ENCODE measurements at places on chromosomes 3 and 15.

GRCh38 chr15:44813231-44813630 is 76.9 kb downstream of the TRIM69 start:
- DNase-seq: no peak

DNA sequence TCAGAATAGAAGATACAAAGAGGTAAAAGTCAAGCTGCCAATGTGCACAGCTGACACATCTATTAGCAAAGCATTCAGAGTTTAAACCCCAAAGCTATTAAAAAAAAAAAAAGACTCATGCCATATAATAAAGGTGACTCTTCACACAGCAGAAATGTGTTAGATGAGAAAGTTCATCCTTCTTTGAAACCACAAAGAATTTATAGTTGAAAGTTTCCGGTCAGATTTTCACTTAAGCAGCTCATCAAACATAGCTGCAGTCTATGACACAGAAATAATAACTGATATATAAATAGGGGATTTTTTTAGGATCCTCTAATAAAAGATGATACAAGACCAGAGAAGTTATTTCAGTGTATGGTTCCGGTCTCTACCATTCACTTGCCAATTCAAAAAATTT is 76.6 kb downstream of the WWTR1 start:
- no peak for DNase-seq

- peak; percentile 56 for DNase-seq
These were observed 1.1 kb downstream of the TM6SF1 start for GRCh38 chr15:83108266-83109219.

DNA sequence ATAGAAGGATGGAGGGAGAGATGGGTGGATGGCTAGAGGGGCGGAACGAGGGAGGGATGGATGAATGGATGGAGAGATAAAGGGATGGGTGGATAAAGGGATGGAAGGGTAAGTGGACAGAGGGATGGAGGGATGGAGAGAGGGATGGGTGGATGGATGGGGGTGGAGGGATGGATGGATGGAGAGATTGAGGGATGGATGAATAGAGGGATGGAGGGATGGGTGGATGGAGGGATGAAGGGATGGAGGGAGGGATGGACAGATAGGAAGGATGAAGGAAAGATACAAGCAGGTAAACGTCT is 313.3 kb downstream of the UACA start:
- DNase-seq: no peak

- DNase-seq: no peak
These were observed 7.3 kb downstream of the VGLL4 start for GRCh38 chr3:11636394-11636770.

GRCh38 chr15:27782125-27782524 is 317.0 kb downstream of the OCA2 start:
- DNase-seq: no peak

DNA sequence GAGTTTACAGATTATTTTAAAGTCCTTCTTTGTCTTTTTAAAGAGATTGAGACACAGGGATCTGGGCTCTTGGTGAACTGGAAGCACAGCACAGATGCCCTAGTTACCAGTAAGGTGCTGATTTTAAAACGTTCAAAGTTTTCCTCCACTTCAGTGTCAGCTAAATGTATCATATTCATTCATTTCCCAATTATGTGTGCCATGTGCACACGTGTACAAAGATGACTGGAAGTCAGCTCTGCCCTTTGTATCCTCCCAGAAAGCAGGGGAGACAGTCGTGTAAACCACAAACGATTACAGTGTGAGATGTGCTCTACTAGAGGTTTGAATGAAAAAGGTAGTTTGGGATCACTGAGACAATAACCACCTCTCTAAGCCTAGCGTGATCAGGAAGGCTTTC is 730 bp downstream of the ZKSCAN7 start:
- DNase-seq: no peak

- no peak for DNase-seq
These were observed 1.8 kb upstream of the GSK3B start for GRCh38 chr3:120095979-120096426.

GRCh38 chr3:141248064-141248463 is 16.4 kb downstream of the PXYLP1 start:
- DNase-seq: no peak

- DNase-seq: peak; percentile 33
These were observed 462 bp downstream of the EDEM1 start for GRCh38 chr3:5187920-5188418.

- DNase-seq: no peak
These were observed 17.5 kb upstream of the APEH start for GRCh38 chr3:49656541-49657112.

- peak; percentile 62 for DNase-seq
These were observed 860 bp downstream of the RASA2 start for GRCh38 chr3:141487521-141488252.

- no peak for DNase-seq
These were observed 25.7 kb downstream of the DNAH12 start for GRCh38 chr3:57518276-57518915.

DNA sequence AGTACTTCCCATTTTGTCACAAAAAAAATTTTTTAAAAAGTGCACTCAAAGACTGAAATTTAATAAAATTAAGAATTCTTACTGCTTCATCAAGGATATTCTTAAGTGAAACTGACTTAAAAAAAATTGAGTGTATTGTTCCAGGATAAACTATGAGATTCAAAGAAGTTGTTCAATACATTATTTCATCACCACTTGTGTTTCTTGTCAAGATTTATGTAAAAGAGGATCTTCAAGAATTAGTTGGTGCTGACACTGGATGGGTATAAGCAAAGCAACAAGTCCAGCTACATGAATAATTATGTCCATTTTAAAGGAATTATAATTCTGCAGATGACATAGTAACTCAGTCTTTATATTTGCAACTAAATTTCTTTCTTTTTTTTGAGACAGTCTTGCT is 4.3 kb upstream of the AP4E1 start:
- DNase-seq: no peak

GRCh38 chr3:186775999-186776398 is 7.4 kb upstream of the EIF4A2 start:
- DNase-seq: no peak

- no peak for DNase-seq
These were observed 42.9 kb upstream of the TSC22D2 start for GRCh38 chr3:150365132-150365604.

- DNase-seq: no peak
These were observed 64.5 kb downstream of the NEDD4 start for GRCh38 chr15:55928955-55929354.

DNA sequence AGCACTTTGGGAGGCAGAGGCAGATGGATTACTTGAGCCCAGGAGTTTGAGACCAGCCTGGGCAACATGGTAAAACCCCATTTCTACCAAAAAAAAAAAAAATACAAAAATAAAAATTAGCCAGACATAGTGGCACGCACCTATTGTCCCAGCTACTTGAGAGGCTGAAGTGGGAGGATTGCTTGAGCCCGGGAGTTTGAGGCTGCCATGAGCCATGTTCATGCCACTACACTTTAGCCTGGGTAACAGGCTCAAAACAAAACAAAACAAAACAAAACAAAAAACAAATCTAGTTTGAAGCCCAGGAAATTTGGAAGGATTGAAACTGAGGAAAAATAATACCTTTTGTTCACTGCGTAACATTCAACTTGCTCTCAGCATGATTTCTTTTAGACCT is 16.6 kb downstream of the TMOD3 start:
- DNase-seq: no peak

DNA sequence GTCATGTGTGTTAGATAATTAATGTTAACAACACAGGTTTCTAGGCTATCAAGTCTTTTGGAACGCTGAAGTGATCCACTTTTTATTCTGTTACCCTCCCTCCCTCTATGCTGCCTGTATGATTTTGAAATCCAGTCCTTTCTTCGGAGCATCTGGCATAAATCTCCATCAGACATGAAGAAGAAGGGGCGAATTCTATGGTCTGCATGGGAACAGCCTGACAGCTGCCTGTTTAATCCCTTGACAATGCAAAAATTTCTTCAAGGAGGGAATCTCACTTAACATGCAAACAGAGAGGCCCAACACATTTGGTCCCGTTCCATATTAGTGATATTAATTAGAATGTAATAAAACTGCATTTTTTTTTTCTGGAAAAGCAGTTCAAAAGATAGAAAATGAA is 145.2 kb downstream of the VGLL3 start:
- DNase-seq: no peak

DNA sequence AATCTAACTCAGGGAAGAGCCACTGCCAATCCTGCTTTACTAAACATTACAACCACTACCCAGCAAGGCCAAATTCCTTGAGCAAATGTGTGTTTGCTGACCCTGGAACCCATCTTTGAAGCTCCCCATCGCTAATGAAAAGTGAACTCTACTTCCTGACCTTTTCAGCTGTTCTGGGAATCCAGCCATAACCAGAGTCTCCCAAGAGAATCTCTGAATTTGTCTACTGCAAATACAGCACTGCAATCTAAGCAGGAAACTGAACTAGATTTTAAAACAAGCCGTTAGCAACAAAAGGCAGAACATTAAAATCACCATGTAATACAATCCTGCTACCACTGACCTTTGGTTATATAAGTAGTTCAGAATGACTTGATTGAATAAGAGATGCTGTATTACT is 309.2 kb downstream of the MAGI1 start:
- DNase-seq: no peak

DNA sequence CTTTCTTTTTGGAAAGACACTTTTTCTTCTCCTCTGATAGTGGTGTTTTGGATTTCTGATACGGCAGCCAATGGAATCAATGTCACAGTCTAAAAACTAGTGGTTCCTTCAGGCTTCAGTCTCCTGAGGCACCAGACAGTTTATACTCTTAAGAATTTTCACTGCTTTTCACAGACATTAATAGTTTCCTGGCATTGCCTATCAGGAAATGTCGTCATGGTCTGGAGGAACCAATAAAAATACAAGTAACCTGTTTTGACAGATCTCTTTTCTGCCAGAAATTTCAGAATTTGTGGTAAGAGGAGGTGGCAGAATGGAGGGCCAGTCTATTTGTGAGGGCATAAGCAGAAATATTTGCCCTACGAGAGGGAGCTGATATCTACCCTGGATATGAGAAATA is 44.8 kb downstream of the FILIP1L start:
- no peak for DNase-seq

DNA sequence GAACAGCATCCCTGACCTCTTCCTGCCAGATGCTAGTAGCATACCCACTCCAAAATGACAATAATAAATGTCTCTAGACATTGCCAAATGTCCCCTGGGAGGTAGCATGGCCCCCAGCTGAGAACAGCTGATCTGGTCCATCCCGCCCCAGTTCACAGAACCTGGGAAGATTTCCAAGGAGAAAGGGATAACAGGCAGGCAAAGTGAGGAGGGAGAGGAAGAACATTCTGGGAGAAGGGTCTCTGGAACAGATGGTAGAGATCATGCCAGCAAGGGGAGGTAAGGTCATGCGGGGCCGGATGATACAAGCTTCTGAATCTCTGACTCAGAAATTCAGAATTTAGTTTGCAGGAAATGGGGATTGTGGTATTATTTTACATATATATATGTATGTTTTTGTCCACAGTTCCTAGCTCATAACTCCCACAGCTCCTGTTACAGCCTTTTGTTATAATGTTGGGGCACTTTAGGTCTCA is 192.7 kb downstream of the SUCLG2 start:
- DNase-seq: no peak

DNA sequence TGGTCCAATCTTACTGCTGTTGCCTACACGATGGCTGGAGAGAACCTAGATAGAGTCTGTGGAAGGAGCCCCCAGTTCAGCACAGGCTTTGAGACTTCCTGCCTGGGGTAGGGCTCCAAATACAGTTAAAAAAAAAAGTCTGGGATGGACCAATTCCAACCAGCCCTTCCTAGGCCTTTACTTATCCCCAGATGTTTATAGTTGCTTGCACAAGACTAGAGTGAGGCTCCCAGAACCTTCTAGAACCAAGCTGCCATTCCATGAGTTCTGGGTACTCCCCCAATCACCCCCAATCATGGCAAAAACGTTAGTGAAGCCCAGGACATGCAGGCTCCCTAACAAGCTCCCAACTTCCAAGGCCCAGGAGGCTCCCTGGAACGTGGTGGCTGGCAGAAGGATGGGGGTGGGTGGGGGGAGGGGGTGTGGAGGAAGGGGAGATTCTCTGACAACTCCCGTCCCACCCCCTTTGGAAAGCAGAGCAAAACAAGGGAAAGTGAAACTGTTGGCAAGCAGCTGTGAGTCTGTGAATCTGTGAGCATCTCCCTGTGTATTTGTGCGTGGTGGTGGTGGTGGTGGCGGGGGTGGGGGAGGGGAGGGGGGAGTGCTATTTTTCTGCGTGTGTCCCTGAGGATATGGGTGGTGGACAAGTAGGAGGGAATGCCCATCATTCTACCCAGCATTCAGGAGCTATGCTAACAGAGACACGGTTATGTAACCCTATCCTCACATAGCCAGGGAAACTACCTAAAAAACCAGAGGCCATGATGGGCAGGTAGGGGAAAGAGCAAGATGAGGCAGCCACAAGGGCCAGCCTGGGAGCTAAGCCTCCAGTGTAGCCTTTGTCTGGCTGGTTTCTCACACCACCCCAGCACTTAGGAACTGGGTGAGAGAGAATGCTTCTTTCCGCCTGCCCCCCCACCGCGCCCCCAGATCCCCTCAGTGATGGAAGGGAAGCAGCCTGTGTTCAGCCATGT is 2.0 kb downstream of the MST1R start:
- DNase-seq: no peak

DNA sequence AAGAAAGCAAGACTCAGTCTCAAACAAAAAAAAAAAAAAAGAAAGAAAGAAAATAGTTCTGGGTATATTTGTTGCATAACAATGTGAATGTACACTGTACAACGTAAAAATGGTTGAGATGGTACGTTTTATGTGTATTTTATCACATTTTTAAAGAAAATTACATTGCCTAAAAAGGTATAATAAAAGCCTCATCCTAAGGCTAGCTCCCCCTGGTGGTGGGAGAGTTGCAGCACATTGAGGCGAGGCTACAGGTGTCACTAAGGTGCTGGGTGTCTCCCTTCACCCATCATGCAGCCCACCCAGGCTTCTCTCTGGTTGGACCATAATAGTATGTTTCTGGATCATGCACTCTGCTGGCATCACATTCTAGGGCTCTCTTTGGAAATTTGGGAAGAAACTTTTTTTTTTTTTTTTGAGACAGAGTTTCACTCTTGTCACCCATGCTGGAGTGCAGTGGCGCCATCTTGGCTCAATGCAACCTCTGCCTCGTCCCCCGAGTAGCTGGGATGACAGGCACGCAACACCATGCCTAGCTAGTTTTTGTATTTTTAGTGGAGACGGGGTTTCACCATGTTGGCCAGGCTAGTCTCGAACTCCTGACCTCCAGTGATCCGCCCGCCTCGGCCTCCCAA is 12.4 kb upstream of the RAB11A start:
- peak; percentile 47 for DNase-seq

- DNase-seq: no peak
These were observed 567.3 kb upstream of the ZNF717 start for GRCh38 chr3:76352511-76353284.

- no peak for DNase-seq
These were observed 43.8 kb upstream of the FBXL22 start for GRCh38 chr15:63553388-63553791.

- DNase-seq: no peak
These were observed 88.2 kb downstream of the GPR156 start for GRCh38 chr3:120196812-120197211.
